ENCODE measurements at places on chromosomes 5 and 9. TPM values are rescaled to one million over a fixed set of nuclear protein-coding genes. Genes with fewer than 3 reads are reported as not detected.

DRD1 gene
- polyA plus RNA-seq = not detected

TRPM3 gene
- polyA plus RNA-seq = 0.07 TPM

PCSK1 gene
- 0.69 TPM for polyA plus RNA-seq

KIF20A gene
- polyA plus RNA-seq = 9.8 TPM

SGCD gene
- under 0.01 TPM for polyA plus RNA-seq

SEPTIN8 gene
- polyA plus RNA-seq = 30.7 TPM

SLC27A6 gene
- polyA plus RNA-seq = not detected

SPARC gene
- polyA plus RNA-seq = 70.9 TPM

TXNDC8 gene
- polyA plus RNA-seq = not detected

MSMP gene
- polyA plus RNA-seq = not detected

RFESD gene
- polyA plus RNA-seq = 2.0 TPM

GRCh38 chr5:163908253-163908652 lies 402.8 kb downstream of the MAT2B start:
- no peak for DNase-seq

DNA sequence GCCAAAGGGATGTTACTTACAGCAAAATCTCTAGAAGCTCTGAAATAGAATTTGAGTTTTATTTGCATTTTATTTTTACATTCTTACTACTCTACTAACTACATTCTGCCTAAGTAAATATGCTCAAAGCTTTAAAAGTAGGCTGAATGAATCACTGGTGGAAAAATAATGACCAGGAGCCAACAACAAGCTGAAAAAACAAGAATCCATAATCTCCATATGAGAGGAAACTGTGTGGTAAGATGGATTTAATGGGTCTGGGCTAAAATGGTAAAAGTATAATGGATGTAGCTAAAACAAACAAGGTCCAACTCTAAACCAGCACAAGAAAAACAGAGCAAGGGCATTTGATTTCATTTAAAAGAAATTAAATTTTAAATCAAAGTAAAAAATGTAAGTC lies 525.8 kb upstream of the FTMT start:
- DNase-seq = no peak

GRCh38 chr5:164207646-164208045 lies 702.2 kb downstream of the MAT2B start:
- no peak for DNase-seq

DNA sequence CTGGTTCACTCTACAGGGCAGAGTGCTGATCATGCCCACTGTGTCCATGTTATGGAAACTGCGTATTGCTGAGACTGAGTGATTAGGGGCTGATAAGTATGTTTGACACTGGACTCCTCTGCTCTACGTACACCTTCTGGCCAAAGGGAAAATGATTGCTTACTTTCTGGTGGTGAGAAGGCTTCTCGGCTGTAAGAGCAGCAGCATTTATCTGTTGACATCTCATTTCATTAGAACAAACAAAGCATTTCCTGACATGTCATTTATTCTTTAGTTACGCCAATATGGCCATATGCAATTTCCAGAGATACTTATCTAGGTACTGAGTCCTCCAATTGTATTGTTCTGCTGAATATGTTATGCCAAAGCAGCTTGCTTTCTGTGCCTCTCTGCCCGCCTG lies 5.6 kb downstream of the FAXDC2 start:
- no peak for DNase-seq

DNA sequence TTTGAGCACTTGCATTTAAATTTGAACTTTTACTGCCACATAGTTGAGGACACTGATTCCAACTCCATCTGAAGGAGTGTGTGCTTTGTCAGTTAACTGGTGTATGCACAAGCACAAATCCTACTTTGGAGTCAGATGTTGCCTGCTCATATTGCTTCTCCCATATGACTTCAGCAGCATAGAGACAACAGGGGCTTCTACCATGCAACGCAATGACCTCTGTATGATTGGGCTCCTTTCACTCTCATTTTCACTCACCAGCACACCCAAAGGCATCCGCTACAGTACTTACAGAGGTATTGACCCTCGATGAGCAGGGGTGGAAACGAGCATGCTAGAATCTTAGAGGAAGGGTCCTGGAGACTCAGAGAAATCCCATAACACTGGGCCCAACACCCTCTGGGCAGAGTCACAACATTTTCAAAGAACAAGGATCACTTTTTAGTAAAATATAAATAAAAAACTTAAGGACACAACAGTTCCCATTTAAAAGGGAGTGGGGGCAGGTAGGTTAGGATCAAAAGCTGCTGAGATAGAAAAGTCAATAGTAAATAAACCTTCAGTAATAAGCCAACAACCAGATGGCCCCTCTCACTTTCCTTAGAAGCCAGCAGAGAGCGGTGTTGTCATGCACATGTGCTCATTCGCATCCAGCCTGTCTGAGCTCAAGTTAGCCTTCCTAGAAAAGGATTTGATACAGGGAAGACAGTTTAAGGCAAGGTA lies 203.8 kb downstream of the SNCAIP start:
- DNase-seq = peak; percentile 67

- no peak for DNase-seq
These were observed 148.7 kb upstream of the GDNF start for GRCh38 chr5:37988454-37989046.

GRCh38 chr5:146051678-146052077 lies 53.7 kb downstream of the PLAC8L1 start:
- DNase-seq = no peak

- DNase-seq = no peak
These were observed 545 bp downstream of the HMGCS1 start for GRCh38 chr5:43312699-43313034.

- no peak for DNase-seq
These were observed 376.5 kb upstream of the DAB2 start for GRCh38 chr5:39801306-39801705.

GRCh38 chr5:126544087-126544740 lies 50.8 kb downstream of the ALDH7A1 start:
- no peak for DNase-seq

GRCh38 chr9:38233796-38234355 lies 158.6 kb upstream of the ALDH1B1 start:
- no peak for DNase-seq

DNA sequence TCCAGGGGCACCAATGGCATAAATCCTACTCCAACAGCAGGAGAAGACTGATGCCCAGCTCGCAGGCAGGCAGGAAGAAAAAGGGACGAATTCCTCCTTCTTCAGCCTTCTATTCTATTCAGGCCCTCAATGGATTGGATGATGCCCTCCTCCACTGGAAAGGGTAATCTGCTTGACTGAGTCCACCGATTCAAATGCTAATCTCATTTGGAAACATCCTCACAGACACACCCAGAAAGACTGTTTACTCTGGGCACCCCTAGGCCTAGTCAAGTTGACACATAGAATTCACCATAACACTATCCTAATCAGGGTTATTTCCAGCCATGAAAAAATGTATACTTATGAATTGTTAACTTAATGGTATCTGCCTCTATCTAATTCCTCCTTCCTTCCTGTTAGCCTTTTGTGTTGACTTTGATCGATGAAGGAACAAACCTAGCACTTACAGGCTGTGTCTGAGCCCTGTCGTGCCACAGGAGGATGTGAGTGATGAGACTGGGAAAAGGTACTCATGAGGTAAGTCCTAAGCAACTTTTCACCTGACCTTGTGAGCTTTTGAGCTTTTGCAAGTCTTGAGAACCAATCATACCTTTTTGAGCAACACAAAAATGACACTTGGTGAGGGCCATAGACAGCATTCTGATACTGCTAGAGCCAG lies 36.5 kb downstream of the FOXD1 start:
- DNase-seq = no peak

GRCh38 chr5:76664079-76664478 lies 40.9 kb upstream of the F2RL2 start:
- DNase-seq = no peak

DNA sequence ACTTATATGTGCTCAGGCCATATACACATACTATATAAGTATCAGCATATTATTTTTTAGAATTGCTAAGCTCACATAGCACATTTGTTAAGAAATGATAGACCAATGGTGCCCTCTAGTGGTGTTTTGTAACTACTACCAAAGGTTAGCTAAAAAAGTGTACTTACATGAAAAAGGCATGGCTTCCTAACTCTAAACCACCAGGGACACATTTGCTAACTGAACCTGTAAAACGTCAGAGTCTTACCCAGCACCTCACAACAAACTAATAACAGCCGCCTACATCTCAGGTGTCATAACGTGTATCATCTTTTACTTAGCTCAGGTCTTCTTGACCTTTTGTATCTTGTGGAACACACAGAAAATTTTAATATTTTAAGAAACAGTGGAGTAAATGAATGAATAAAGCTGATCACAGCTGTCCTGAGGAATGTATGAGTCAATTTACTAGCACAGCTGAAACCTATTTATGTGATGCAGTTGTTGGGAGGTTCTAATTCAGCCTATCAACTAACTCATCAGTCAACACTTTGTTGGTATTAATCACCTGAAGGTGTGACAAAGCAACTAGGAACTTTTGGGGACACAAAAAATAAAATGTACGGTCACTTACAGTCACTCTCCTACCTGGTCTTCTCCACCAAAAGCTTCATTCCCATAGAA lies 72.9 kb downstream of the BAAT start:
- no peak for DNase-seq

- DNase-seq = no peak
These were observed 451.4 kb downstream of the CTNND2 start for GRCh38 chr5:11452852-11453251.

DNA sequence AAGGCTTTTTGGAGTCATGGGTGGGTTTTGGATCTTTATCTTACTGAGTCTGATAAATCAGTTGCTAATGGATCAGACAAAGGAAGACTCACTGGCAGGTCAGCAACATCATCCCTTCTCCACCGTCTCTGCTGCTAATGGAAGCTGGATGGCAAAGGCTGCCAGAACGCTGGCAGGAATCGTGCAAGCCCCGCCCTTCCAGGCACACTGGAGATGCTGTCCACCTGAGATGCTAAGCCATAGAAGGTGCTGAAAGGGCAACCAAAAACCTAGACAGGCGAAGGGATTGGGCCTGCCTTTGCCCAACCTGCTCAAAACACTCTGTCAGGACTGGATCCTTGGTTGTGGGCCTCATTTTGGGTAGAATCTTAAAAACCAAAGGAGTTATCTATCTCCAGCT lies 139.5 kb upstream of the FSTL4 start:
- DNase-seq = no peak

GRCh38 chr5:134585966-134586365 lies 46.7 kb downstream of the SAR1B start:
- DNase-seq = no peak

DNA sequence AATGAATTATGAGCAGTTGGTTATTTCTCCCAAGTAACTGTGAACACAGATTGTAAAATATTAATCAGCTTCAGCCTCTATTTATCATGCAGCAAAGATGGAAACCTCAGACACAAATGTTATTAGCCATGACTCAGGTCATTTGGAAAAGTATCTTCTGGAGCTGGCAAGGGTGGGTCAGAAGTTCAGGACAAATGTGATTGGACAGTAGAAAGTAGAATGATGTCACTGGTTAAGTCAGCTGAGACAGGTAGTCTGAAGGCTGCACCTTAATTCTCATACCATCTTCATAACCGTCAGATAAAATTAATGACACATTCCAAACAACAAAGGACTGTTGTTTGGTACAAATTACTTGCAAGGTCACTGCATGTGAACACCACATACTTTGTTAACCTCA lies 140.2 kb downstream of the EMB start:
- no peak for DNase-seq

DNA sequence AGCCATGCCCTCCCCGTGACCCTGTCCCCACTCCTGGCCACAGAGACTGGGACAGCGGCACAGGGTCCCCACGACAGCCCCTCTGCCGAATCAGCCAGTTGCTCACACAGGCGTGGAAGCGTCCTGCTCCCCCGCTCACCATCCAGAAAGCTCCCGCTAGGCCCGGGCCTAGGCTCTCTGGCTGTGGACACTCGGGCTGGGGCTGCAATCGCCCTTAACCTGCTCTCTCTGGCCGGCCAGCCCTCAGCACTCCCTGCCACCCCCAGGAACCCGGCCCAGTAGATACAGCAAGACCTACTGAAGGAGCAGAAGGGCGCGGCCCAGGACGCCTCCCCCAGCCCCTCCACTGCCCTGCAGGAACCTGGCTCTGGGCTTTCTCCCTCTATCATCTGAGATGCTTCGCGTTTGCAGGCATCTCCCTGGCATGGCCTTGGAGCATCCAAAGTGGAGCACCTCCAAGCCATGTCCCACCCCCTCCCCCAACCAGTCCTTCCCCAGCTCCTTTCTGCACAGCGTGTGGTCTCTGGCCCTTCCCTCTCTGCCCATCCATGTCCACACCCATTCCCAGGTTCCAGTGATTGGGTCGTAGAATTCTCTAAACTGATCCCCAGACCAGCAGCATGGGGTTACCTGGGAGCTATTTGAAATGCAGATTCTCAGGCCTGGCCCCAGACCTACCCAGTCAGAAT lies 113.7 kb upstream of the LMX1B start:
- peak; percentile 69 for DNase-seq

DNA sequence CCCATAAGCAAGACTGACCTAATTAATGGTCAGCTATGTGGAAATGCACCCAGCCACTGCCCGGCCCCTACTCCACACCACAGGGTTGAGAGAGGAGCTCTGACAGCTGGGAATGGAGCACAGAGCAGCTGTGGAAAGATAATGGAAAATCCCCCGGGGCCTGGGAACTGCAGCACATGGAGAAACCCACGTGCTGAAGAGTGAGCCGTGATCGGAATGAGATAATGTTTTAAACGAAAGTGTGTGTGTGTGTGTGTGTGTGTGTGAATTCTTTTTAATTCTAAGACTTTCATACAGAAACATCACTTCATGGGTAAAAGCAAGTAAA lies 13.1 kb upstream of the SLC12A7 start:
- peak; percentile 93 for DNase-seq

DNA sequence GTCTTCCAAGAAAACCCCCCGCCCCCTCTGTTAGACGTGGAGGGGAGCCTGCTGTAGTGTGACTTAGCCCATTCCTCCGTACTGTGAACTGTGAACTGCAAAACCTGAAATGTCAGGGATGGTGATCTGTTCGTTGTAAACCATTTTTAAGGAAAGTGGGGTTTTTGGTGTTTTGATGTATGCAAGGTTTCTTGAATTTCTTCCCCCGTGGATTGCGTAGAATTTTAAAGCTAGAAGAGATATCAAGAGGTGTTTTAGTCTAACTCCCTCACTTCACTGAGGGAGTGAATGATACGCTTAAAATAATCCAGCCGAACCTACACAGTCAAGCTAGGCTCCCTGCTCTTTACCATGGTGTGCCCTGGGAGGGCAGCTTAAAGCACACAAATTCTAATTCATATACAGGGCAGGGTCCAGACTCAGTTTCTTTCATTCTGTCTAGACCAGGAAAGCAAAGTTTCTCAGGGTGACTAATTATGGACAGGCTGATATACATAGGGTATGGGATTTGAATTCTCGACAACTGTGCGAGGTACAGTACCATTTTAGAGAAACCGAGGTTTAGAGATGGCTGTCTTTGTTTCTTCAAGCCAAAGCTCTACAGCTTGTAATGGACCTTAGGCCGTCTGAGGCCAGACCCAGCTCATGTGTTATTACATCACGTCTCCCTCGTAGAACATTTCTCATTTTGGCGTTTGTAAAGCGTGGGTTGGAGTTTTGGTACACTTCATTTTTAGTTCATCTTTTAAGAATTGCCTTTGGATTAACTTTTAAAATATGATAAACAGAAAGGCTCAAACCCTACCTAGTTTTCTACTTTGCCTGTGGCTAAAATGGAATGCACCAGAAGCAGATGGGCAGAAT lies 2.7 kb downstream of the PTGER4 start:
- DNase-seq = peak; percentile 74
